Stimulated activated CD4-positive, alpha-beta T cell treated with anti-CD3 and anti-CD28 coated beads, Interleukin-12 subunit alpha, Interleukin-12 subunit beta, amount 100 ng/mL, for 4 hours (primary cell): ENCODE measurements at places on chromosomes 16 and 17.

DNA sequence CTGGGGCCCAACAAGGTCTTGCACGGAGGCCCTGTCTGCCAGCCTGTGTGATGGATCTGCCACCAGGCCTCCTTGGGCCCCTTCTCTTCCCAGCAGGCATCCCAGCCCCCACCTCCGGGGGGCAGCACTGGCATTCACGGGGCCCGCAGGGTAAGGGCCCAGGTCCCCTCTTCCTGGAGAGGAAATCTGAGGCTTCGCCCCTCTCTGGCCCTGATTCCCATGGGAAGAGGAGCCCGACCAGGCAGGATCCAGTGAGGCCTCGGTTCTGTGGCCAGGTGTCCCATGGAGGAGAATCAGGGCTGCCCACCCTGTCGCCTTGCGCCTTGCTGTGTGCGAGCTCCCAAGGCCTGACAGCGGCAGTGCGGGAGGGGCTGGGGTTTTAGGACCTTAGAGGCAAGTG, 48.4 kb downstream of the PDPK1 start:
- no peak for DNase-seq

- DNase-seq = no peak
Observed at GRCh38 chr17:45935710-45936509, 41.6 kb downstream of the MAPT start.

DNA sequence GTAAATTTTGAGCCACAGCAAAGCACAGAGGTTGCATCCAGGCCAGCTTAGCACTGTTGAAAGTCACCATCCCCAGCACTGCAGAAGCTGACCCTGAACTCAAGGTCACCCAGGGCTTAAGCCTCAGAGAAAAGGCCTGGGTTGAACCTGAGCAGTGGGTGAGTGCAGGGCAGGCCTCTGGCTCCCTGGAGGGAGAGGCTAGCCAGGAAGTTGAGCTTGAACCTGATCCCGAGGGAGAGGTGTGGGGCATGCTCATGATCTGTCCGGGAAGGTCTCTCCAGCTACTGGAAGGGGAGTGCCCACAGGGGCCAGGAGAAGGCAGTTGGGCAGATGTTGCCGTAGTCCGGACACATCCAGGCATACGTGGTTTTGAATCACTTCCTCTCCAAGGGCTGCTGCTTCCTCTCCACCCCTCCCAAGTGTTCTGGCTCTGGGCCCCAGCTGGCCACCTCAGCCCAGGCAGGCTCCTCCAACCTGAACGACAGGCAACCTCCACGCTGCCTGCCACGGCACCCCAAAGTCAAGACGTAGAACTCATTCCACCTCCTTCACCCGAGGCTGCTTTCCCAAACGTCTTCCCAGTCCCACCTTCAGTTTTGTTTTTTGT, 18.4 kb downstream of the CARHSP1 start:
- DNase-seq = no peak

GRCh38 chr17:12085076-12085949, 64.6 kb downstream of the MAP2K4 start:
- no peak for DNase-seq

- DNase-seq = no peak
Observed at GRCh38 chr17:69331756-69332155, 4.8 kb upstream of the ABCA5 start.

DNA sequence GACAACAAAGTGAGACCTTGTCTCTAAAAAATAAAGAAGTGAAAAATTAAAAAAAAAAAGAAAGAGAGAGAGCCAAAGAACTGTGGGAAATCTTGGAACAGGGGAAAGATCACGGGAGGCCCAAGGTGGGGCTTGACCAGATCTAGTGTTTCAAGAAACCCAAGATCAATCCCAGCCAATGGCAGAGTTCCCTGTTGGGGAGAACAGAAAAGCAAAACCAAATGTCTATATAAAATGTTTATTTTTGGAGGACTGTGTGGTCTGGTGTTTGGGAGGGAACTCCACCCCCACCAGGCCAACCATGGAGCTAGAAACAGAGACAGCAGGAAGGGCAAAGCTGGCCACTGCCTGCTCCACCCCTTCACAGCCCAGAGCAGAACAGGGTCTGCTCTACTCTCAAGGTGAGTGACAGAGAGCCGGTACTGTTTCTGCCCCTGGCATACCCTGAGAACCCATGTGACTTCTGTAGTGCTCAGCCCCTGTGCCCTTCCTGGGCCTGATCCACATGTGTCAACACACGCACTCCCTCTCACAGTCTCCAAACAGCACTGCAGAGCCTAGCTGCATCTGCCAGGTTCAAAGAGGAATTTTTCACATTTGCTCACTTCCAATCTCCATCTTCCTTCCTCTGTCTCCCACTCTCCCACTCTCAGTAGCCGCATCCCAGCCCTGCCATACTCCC, 3.7 kb downstream of the TMEM101 start:
- DNase-seq = no peak

GRCh38 chr17:55303701-55304145, 39.0 kb downstream of the HLF start:
- no peak for DNase-seq
